Esophagus (tissue), 2 donors: ENCODE measurements at places on chromosomes 5 and 9. TPM values are rescaled to one million over a fixed set of nuclear protein-coding genes. Genes with fewer than 3 reads are reported as not detected.

The OR13C9 gene
- polyA plus RNA-seq, result not detected

The PCDHB5 gene
- polyA plus RNA-seq, result 0.14 TPM

The AGXT2 gene
- not detected for polyA plus RNA-seq

The NNT gene
- polyA plus RNA-seq, result 7.7 TPM

The CCDC112 gene
- 3.2 TPM for polyA plus RNA-seq

The AK3 gene
- polyA plus RNA-seq, result 36.0 TPM

The RALGDS gene
- 47.8 TPM for polyA plus RNA-seq

The TOR1A gene
- 15.8 TPM for polyA plus RNA-seq

The PCSK5 gene
- 4.2 TPM for polyA plus RNA-seq

The ORM2 gene
- 0.12 TPM for polyA plus RNA-seq

The CPLANE1 gene
- 1.5 TPM for polyA plus RNA-seq

The SH3PXD2B gene
- polyA plus RNA-seq, result 4.5 TPM

The ENTPD2 gene
- polyA plus RNA-seq, result 1.5 TPM

The TMEFF1 gene
- polyA plus RNA-seq, result not detected

The STKLD1 gene
- 0.49 TPM for polyA plus RNA-seq

The KCNIP1 gene
- 0.04 TPM for polyA plus RNA-seq

The PCDHB1 gene
- not detected for polyA plus RNA-seq

The DDX4 gene
- not detected for polyA plus RNA-seq

The FOXD4 gene
- polyA plus RNA-seq, result 0.16 TPM

The OBP2B gene
- not detected for polyA plus RNA-seq

The KIF24 gene
- 0.90 TPM for polyA plus RNA-seq

The PCDHB16 gene
- 0.08 TPM for polyA plus RNA-seq

The DMGDH gene
- 0.14 TPM for polyA plus RNA-seq

The HEMGN gene
- not detected for polyA plus RNA-seq

The F2RL1 gene
- polyA plus RNA-seq, result 10.3 TPM

The OR1Q1 gene
- not detected for polyA plus RNA-seq

The STARD4 gene
- 5.3 TPM for polyA plus RNA-seq

The C5orf58 gene
- 0.06 TPM for polyA plus RNA-seq

The AFAP1L1 gene
- polyA plus RNA-seq, result 2.6 TPM

The MAMDC2 gene
- 3.3 TPM for polyA plus RNA-seq

The GDA gene
- 0.04 TPM for polyA plus RNA-seq

The PLPPR1 gene
- polyA plus RNA-seq, result 0.05 TPM
